ENCODE measurements at places on chromosomes 16 and 17. TPM values are rescaled to one million over a fixed set of nuclear protein-coding genes. Genes with fewer than 3 reads are reported as not detected.
A peak's percentile ranks its signal among the peaks of the same experiment; 100 is the strongest.

The CARD14 gene
- total RNA-seq = 0.33 TPM

The RBFOX1 gene
- total RNA-seq = not detected

- peak; percentile 36 for DNase-seq
- no peak overlapping the region for H3K27ac ChIP-seq
- H3K27me3 ChIP-seq = no peaks in the 10 kb centered on the region
- H3K4me3 ChIP-seq = no peak overlapping the region
- H3K4me1 ChIP-seq = no peaks in the 10 kb centered on the region
Observed at GRCh38 chr17:246226-246625, 64.8 kb upstream of the DOC2B start.

DNA sequence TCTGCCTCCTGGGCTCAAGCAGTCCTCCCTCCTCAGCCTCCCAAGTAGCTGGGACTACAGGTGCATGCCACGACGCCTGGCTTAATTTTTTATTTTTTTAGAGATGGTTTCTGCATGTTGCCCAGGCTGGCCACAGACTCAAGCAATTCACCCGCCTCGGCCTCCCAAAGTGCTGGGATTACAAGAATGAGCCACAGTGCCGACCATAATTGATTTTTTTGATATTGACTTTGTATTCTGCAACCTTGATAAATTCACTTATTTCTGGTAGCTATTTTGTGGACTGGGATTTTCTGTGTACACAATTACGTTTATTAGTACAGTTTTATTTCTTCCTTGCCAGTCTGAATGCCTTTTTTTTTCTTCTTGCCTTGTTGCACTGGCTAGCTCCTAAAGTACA lies 30.0 kb downstream of the TAOK1 start:
- H3K27me3 ChIP-seq = no peaks in the 10 kb centered on the region
- no peak overlapping the region for H3K4me3 ChIP-seq
- no peak for DNase-seq
- H3K4me1 ChIP-seq = no peaks in the 10 kb centered on the region
- H3K36me3 ChIP-seq = peaks cover 2% of the 10 kb centered on the region

DNA sequence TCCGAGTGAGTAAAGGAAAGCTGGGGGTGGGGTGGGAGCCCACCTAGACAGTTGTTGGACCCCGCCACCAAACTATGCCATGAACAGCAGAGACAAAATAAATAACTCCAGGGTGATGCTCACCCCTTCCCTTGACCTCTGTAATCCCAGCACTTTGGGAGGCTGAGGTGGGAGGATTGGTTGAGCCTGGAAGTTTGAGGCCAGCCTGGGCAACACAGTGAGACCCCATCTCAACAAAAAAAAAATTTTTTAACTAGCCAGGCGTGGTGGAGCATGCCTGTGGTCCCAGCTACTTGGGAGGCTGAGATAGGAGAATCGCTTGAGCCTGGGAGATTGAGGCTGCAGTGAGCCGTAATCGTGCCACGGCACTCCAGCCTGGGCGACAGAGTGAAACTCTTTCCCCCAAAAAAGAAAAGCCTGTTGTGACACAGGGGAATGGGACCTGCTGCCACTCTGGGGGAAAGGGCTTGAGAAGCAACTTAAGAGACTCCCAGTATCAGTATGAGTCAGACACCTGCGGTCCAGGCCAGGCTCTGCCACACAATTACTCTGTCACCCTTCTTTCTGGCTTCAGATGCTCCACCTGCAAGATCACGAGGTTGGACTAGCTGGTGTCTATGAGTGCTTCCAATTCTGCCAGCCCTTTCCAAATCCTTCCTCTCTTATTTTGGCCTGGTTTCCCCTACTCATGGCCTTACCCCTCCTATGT lies 5.0 kb downstream of the SGCA start:
- peak; percentile 32 for DNase-seq
- H3K4me3 ChIP-seq = no peak overlapping the region
- H3K27me3 ChIP-seq = no peaks in the 10 kb centered on the region
- H3K4me1 ChIP-seq = no peaks in the 10 kb centered on the region
- no peak overlapping the region for H3K27ac ChIP-seq
- H3K36me3 ChIP-seq = no peaks in the 10 kb centered on the region

GRCh38 chr17:46023783-46024388 lies 24.8 kb downstream of the STH start:
- no peak overlapping the region for H3K27ac ChIP-seq
- H3K4me1 ChIP-seq = no peaks in the 10 kb centered on the region
- no peaks in the 10 kb centered on the region for H3K36me3 ChIP-seq

Measured in aorta (tissue), 5 donors.